ACHN (cell line): ENCODE measurements at places on chromosomes 13 and 19.

DNA sequence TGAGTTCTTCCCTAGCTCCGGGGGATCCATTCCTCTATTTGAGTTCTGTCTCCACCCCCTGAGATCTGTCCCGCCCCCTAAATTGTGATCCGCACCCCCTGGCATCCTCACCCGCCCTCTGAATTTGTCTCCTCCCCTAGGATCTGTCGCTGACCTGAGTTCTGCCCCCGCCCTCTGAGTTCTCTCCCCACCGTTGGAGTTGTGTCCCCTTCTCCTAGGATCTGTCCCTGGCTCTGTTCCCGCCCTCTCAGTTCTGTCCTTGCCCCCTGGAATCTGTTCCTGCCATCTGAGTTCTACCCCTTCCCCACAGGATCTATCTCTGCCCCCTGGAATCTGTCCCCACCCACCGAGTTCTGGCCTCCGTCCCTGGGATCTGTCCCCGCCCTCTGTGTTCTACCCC is 1.0 kb upstream of the SLC17A7 start:
- peak; percentile 45 for DNase-seq

DNA sequence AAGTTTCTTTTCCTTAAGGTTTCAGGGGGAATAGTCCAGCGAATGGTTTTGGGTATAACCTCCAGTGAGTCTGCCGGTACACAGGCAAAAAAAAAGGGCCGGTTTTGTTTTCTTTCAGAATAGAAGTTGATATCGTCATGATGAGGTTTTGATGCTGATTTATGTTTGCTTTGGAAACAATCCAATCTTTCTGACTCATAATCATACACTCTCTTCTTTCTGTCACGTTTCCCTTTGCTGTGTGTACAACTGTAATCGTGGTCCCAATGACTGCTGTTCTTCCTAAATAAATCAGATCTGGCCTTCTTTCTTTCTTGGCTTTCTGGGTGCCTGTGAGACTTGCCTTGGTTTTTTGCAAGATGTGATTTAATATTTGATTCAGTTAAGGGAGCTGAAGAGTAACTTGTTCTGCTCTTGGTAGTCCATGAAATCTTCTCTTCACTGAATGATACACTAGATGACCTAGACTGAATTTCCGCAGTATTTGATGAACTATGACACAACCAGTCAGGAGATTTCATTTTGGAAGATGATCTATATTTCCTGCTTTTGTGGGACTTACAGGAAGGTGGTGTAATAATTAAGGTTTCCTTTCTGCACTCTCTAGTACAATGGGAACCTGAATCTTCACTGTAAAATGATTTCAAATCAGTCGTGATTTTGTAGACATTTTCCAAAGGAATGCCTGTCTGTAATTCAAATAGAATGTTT is 34.9 kb upstream of the METTL21C start:
- DNase-seq = peak; percentile 58

GRCh38 chr13:49759503-49759902 is 33.0 kb downstream of the KPNA3 start:
- DNase-seq = no peak

DNA sequence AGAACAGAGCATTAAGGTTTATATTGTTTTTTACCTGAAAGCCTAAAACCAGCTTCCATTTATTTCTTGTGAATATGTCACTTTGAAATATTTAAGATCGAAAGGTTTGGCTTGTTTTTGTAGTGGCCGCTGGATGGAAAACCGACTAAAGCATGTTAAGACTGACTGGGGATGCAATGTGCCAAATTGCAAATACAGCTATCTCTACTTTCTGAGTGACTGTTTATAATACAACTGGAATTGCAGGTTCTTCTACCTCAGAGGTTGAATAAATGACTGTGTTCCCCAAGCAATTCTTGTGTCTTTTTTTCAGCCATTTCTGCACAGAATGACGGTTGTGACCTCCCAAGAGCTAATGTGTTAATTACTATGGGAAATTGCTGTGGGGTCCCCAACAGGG is 50.0 kb upstream of the TMTC4 start:
- DNase-seq = no peak

GRCh38 chr19:19207637-19208572 is 3.9 kb upstream of the NCAN start:
- DNase-seq = no peak

DNA sequence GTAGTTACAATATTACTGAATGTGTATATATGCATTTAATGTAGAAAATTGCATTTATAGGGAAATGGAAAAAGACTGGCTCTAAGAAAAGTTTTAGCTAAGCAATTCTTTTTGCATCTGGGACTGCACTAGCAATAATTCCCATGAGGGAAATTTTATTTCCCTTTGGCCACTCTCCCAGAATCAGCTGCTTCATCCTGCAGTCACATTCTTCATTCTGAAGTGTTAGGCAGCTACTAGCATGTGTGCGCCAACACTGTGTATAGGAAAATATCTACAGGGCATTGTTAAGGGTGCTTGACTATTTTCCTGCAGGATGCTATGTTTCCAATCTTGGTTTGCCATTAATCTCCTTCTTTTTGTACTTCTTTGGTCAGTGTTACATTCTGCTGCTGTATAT is 312.8 kb upstream of the PCDH20 start:
- DNase-seq = no peak

- DNase-seq = peak; percentile 14
Measured at GRCh38 chr13:60164234-60164889, 634 bp upstream of the DIAPH3 start.

GRCh38 chr13:103101500-103101899 is 35.3 kb upstream of the SLC10A2 start:
- no peak for DNase-seq

DNA sequence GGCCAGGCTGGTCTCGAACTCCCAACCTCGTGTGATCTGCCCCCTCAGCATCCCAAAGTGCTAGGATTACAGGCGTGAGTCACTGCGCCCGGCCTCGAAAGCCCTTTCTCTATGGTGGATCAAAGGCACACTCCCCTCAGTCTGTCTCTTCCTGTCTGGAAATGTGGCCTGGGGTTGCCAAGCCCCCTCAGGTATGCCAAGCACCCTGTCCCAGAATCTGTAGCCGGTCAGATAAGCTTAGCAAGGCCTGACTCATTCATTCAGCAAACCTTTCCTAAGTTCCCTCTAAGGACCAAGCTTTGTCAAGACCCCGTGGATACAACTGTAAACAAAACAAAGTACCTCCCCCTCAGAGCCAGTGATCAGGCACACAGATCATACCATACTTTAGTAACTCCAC is 14.1 kb downstream of the NUCB1 start:
- no peak for DNase-seq

- peak; percentile 85 for DNase-seq
Measured at GRCh38 chr19:55113570-55114039, 3.8 kb downstream of the PPP1R12C start.

DNA sequence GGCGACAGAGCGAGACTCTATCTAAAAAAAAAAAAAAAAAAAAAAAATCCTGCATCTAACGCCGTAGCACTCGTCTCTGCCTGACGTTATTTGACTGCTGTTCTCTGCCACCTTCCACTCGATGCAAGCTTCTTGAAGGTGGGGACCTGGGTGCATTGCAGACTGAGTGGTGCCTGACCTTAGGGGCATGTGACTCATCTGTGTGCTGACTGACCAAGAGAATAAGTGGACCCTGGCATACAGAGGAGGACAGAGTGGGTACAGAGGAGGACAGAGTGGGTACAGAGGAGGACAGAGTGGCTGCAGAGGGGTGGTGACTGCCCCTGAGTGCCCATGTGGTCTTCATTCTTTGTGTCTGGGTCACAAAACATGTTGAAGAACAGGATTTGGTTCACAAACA is 7.6 kb downstream of the WTIP start:
- DNase-seq = no peak

DNA sequence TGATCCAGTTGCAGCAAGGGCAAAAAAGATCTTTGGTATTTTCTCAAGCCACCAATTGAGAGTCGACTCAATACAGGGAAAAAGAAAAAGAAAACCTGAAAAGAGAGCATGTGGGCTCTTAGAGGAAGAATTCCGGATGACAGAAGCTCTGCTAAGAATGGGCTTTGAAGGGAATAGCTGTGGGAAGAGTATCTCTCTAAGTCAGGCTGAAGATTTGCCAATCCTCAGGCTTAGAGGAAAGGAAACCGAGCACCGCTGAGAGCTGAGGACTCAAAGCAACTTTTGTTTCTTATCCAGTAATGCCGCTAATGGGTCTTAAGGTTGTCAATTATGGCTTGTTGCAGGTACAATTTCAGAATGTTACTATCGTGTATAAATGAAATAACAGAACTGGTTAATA is 166.4 kb downstream of the EFNB2 start:
- no peak for DNase-seq

DNA sequence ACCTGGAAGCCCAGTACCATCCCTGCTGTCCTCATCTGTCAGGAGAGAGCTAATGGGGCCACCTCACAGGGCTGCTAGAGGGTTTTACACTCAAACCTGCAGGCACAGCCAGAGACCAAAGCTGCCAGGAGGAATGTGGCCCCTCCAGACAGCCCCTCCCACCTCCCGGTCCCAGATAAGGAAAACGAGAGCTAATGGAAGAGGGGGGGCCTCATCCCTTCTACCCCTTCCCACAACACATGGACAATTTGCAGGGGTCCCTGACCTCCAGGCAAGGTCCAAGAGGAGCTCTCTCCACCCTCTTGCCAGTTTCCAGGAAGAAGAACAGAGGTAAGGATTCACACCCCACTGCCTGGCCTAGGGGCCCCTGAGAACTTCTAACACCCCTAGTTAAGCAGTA is 1.6 kb upstream of the PEPD start:
- DNase-seq = no peak

GRCh38 chr19:11578258-11579142 is 1.1 kb upstream of the ACP5 start:
- DNase-seq = no peak

DNA sequence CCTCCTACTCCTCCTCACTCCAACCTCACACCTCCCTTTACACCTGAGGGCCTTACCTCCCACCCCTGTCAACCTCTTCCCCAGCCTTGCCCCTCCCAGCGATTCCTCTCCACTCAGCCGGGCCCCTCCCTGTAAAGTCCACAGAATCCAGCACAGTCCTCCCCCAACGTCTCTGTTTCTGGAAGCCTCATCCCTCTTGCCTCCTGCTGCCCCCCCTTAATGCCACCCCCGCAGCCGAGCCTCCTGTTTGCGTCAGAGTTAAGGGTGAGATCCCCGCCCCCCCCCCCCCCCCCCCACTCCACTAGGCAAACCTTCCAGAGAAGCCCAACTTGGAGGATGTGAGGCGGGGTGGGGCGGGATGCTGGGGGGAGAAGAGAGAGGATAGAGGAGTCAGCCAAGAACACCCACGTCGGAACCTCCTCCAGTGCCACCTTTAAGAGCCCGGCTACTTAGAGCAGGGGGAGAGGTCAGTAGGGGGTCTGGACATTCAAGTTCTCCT is 2.1 kb downstream of the UNC13A start:
- DNase-seq = no peak

DNA sequence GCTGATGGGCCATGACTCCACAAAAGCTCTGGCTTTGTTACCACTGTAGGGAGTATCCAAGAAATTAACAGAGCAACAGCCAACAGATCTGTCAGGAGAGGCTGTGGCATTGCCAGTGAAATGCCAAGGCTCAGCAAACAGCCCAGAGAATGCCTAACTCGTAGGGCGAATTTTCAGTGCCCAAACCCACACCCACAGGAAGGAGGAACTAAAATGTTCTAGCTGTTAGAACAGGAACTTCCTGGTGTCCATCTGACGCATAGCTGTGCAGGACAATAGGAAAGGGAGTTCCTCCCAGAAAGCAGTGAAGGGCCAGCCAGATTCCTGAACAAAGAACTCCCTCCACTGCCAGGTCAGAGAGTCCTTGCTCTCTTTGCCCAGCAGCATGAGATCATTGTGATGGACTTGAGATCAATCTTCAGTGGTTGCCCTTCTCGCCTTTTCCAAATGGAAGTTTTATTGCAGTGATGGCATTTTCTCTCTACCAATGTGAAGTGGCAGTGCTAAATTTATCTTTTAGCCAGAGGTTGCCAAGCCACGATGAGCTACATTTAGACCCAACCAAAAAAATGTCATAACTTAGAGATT is 224.2 kb upstream of the STARD13 start:
- no peak for DNase-seq

GRCh38 chr13:29489650-29490560 is 105.6 kb downstream of the SLC7A1 start:
- no peak for DNase-seq

- no peak for DNase-seq
Measured at GRCh38 chr13:40970803-40971202, 48.3 kb downstream of the ELF1 start.

- DNase-seq = no peak
Measured at GRCh38 chr19:18194554-18195238, 1.7 kb downstream of the MPV17L2 start.

- DNase-seq = no peak
Measured at GRCh38 chr19:55341595-55342531, 2.2 kb downstream of the KMT5C start.

GRCh38 chr13:44573071-44573470 is 3.1 kb downstream of the TSC22D1 start:
- no peak for DNase-seq

DNA sequence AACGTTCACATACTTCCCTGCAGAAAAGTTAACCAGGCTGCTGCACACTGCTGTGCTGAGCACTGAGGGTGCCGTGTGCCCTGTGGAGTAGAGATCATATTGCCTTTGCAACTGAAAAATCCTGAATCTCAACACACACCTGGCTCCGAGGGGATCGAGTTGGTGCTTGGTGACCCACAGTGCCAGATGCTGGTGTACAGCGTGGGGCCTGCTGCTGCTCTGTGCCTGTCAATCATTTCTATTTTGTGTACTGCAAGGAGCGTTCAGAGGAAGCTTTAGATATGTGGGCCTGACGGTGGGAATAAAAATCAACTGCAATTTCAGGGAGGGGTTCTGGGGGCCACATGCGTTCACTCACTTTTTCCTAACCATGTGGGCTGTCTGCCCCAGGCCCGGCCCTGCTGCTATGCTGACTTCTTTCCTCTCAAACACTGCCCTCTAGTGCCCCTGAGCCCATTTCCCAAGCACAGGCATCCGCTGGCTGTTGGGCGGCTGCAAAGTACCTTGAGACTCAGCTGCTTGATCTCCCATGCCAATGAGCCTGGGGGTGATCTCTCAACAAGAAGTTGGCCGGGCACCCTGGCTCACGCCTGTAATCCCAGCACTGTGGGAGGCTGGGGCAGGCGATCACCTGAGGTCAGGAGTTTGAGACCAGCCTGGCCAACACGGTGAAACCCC is 9.7 kb upstream of the LENG8 start:
- peak; percentile 44 for DNase-seq

- no peak for DNase-seq
Measured at GRCh38 chr13:73107481-73107880, 48.7 kb downstream of the KLF5 start.

GRCh38 chr19:34534206-34534605 is 52.6 kb downstream of the WTIP start:
- DNase-seq = no peak

GRCh38 chr13:40597735-40598365 is 68.6 kb downstream of the FOXO1 start:
- no peak for DNase-seq

DNA sequence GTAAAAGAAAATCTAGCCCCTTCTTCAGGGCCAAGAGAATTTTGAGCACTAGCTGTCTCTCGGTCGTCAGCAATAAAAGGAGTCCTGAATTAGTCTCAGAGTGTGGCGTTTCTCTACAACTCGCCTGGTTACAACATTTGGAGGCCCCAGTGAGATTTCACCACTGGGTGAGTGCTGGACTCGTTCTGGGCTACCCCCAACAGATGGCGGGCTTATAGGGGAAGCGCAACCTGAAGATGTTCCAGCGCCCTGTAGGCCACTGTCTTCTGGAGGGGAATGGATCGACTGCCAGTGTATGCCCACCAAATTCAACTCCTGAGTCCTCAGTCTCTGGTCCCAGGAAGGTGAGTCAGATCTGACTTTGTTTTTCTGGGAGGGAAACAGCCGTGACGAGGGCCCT is 11.7 kb upstream of the ZNF181 start:
- no peak for DNase-seq
